Glutamatergic neuron (in vitro differentiated cells): ENCODE measurements at places on chromosomes 16 and 17.

- no peak for DNase-seq
Observed at GRCh38 chr16:70473446-70474319, 19.3 kb downstream of the FCSK start.

GRCh38 chr17:79042421-79043190, 18.6 kb downstream of the C1QTNF1 start:
- DNase-seq = peak; percentile 68

DNA sequence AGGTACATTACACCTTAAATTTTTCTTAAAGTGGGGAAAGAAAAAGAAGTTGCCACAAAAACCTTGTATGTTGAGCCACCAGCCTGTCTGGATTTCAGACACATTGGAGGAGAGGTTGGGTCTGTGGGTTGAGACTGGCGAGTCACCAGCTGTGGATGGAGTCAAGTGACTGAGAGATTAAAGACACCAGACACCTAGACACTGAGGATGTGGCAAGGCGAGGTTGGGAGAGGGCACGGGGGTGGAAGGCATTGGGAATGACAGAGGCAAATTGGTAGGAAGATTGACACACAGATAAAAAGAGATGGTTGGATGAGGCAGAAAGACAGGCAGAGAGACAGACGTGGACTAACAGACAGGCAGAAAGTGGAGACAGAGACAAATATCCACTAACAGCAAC, 49.6 kb downstream of the KCNJ12 start:
- no peak for DNase-seq

- no peak for DNase-seq
Observed at GRCh38 chr17:36185416-36185815, 9.0 kb upstream of the TBC1D3B start.

- no peak for DNase-seq
Observed at GRCh38 chr16:65698791-65699321, 577.0 kb upstream of the CDH11 start.

DNA sequence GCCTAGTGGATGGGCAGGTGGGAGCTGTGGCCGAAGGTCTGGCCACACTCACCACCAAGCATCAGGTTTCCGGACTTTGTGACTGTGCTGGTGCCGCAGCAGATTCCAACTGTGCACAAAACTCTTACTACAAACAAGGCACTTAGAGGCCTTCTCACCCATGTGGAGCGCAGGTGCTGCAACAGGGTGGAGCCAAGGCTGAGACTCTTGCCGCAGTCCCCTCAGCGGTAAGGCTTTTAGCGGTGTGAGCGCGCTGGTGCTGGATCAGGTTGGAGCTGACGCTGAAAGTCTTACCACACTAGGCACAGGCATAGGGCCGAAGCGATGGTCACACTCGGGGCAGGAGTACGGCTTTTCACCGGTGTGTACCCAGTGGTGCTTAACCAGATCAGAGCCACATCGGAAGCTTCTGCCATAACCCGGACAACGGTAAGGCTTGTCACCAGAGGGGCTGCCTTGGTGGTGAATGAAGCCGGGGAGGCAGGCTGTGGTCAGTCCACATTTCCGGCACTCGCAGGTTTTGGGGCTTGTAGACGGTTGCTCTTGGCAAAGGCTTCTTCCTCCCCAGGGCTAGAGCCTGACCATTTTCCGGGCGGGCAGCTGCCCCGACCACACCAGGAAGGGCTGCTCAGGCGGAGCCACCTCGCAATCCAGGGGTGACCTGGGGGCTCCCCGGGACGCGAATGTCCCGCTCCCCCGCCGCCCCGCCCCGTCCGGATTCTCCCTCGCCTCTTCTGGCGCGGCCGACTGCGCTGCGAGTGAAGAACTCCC, 1.0 kb upstream of the ARMC5 start:
- peak; percentile 56 for DNase-seq
